ENCODE measurements at places on chromosomes 6 and 20.

GRCh38 chr20:4026093-4026601 is 10.8 kb upstream of the RNF24 start:
- DNase-seq, result peak; percentile 64

- no peak for DNase-seq
These were observed 169.7 kb downstream of the PHF3 start for GRCh38 chr6:63805345-63805744.

DNA sequence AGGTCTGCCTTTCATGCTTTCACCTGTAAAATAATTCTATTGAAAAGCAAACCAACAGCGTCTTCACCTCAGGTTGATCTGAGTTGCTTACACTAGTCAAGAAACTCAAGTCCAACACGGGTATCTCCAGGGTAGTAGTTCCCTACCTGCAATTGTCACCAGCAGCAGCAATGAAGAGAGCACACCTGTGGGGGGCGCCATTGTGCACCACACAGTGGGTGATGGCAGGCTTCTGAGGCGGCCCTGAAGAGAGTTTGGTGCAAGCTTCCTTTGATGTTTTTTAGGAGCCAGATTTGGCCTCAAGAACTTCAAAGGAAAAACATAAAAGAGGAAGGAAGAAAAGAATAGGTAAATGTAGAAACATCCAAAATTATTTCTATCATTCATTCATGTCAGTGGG is 45.1 kb downstream of the KIAA0319 start:
- DNase-seq, result peak; percentile 75

DNA sequence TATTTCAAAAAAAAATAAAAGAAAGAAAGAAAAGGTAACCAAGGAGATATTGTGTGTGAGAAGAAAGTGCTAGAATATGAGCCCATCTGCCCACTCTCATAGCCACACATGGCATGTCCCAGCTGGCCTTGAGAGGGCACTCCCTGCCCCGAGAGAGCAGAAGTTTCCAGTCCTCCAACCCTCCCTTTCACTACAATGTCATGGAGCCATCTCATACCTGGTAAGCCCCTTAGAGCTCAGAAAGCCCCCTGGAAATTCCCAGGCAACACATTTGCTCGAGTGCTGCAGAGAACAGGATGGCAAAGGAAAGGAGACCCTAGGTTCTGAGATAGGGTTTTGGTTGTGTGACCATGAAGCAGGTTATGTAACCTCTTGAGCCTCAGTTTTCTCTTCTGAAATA is 75.8 kb upstream of the RIN2 start:
- no peak for DNase-seq

- no peak for DNase-seq
These were observed 1.3 kb upstream of the HUS1B start for GRCh38 chr6:658244-658643.

DNA sequence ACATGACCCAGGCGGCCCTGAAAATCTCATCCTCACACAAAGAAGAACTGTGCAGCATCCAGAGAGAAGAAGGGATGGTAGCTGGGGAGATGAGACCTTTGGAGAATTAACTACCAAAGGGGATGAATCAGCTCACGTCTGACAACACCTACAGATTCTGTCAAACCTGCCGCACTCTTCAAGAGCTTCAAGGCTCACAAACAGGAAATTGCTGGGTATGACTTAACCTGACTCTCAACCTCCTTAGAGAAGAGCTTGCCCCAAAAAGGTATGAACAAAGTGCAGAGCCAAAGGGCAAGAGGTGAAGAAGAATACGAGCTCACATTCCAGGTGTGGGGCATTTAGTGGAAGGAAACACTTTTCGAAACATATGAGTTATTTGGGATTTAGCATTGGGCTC is 139.8 kb downstream of the BACH2 start:
- no peak for DNase-seq

DNA sequence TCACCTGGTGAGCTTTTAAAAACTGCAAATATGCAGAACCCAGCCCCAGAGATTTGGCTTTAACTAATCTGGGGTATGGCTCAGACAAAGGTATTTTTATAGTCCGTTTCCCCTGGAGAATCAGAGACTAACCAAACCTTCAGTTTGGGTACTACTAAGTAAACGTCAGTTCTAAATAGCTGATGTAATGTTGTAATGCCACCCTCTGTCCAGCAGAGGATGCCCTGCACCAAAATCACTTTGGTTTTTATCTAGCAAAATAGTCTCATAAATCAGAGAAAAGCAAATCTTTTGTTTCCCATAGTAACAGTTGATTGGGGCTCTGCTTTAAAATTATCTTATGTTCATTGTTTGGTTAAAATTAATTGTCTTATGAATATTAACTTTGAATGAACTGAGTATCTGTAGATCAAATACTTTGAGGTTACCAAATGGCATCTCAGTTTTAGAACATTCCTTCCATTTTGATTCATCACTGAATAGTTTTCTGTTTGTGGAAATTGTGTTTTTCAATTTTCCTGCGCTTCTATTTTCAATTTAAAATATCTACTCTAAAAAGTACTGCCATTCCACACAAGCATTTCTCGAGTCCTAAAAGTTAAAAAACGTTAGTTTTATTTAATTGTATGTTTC is 278.3 kb upstream of the PLCB4 start:
- DNase-seq, result peak; percentile 27

GRCh38 chr20:53547664-53548239 is 45.9 kb downstream of the ZNF217 start:
- peak; percentile 70 for DNase-seq

DNA sequence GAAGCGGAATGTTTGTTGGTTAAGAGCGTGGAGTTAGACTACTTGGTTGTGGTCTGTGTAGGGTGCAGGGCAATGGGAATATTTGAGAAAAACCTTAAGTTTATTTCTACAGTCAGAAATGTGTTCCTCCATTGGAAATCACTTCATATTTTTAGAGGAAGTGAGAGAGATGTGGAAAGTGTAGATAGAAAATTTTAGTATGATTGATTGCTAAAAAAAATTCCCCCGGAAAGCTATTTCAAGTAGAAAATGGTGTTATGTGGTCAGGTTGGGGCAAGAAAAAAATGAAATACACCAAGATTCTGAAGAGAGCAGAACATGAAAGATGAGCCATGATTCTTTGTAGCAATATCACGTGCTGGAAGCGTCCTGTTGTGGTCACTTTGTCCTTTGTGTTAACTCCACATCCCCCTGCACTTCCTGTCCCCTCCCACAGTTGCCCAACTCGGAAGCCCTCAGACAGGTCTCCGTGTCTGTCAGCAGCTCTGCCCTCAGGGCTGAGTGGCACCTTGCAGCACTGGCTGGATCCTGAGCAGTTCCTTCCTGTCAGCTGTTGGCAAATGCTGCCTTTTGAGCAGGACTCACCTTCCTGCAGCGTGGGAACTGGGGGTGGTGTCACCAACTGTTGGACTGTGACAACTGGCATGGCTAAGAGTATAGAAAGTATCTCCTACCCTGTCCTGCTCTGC is 137.5 kb upstream of the SLC24A3 start:
- DNase-seq, result no peak

DNA sequence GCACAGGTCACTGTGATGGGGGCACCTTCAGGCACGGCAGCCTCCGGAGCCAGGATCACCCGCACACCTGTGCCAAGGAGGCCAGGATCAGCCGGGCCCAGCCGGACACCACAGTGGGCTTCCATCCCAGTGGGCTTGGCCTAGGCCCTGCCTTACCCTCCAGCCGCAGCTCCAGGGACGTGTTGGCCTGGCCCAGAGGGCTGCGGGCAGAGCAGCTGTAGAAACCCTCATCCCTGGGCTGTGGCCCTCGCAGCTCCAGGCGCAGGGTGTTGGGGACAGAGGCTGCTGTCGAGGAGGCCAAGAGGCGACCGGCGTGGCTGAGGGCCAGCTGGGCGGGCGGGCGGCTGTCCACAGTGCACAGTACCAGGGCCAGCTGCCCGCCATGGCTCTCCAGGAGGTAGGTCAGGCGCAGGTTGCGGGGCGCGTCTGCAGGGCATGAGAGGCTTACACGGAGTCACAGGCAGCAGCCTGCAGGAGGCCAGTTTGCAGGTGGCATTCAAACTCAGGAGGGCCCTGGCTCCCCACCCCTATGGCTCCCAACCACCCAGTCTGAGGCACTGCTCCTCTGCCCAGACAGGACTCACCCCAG is 11.0 kb upstream of the ADAM33 start:
- peak; percentile 53 for DNase-seq

- no peak for DNase-seq
These were observed 19.2 kb downstream of the KCNG1 start for GRCh38 chr20:51003753-51004152.

DNA sequence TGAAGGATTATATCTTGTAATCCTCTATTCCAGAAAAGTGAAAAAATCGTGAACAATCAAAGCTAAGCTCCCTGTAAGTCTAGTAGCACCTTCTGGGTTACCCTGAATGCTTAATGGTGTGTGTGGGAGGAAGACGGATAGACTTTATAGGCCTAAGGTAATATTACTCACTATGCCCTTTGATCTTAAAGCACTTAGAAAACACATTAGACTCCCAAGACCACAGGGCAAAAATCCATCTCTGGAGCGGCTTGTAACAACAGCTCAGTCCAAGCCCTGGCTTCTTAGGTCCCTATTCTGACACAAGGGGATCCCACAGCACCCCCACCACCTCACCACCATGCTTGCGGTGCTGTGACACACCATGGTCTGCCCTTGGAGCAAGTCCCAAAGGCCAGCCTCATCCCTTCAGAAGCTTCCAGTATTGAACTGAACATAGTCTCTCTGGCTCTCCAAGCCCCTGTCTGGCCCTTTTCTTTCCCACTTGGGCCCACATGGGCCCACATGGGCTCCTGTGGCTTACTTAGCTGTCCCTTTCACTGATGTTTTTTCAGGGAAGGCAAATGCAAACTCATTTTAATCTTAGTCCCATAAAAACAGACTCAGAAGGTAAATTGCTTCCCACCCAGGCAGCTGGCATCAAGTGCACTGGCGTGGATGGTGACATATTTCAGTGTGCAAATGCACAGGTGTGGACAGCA is 28.3 kb downstream of the C6orf132 start:
- no peak for DNase-seq

DNA sequence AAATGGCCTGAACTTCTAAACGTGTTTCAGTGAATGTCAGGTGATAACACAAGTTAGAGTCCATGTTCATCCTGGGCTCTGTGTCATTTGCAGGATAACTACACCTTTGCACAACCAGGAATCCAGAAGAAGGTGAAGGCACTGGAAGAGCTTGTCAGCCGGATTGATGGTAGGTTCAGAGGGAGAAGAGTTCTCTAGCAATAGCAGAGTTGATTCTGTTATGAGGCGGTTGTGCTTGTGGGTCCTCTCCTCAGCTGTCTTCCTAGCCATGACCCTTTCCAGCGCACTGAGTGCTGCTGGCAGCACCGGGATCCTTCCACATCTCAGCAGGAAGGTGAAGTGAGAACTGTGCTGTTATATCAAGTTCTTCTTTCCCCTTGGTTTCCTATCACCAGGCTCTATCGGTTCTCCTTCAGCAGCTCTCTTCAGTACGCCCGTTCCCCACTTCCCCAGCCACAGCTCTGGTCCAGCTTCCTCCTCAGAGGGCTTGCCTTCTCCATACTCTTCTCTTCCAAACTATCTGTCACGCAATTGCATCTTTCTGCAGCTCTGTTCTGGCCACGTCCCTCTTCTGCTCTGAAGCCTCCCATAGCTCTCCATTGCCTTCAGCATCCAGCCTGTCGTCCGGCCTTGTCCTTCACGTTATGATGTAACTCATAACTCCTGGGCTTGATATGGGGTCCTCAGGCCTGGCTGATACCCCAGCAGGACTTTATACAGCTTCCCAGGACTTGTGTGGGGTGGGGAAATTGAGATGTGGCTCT is 39.9 kb upstream of the RNF8 start:
- DNase-seq, result no peak

GRCh38 chr6:157233686-157234085 is 89.6 kb downstream of the TMEM242 start:
- no peak for DNase-seq

- DNase-seq, result no peak
These were observed 120.6 kb downstream of the PDE7B start for GRCh38 chr6:135972150-135972549.

GRCh38 chr20:59422872-59423544 is 122.6 kb downstream of the EDN3 start:
- DNase-seq, result no peak

DNA sequence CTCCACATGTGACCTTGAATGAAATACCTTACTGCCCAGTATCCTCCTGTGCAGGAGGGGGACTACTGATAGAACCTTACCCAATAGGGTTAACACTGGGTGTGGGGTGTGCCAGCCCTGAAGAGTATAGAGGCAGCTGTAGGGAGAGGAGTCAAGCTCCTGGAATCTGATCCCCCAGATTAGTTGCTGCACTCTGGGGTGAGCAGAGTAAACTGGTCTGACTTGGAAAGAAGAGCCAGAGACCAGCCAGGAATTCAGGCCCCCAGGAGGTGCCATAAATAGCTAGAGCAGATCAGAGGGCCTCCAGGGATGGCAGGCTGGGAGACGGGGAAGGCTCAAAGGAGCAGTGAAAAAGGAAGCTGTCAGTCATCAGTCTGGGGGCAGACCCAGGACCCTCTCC is 3.5 kb upstream of the APOBEC2 start:
- no peak for DNase-seq

DNA sequence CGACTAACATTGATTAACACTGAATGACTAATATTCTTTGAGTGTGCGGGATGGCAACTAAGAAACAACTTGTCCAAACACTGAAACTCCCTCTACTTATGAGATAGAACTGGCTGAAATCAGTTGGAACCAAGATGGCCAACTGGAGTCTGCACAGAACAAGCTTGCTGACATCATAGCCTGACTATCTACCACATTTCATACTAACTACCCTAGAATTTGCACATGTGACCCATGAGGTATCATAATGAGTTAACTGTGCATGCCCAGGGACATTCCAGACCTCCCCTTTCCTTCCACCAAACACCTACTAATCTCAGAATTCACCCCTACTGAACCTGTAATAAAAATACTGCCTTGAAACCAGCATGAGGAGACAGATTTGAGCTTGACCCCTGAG is 43.2 kb downstream of the PHIP start:
- no peak for DNase-seq

GRCh38 chr6:33904050-33904746 is 100.4 kb upstream of the MLN start:
- DNase-seq, result no peak

DNA sequence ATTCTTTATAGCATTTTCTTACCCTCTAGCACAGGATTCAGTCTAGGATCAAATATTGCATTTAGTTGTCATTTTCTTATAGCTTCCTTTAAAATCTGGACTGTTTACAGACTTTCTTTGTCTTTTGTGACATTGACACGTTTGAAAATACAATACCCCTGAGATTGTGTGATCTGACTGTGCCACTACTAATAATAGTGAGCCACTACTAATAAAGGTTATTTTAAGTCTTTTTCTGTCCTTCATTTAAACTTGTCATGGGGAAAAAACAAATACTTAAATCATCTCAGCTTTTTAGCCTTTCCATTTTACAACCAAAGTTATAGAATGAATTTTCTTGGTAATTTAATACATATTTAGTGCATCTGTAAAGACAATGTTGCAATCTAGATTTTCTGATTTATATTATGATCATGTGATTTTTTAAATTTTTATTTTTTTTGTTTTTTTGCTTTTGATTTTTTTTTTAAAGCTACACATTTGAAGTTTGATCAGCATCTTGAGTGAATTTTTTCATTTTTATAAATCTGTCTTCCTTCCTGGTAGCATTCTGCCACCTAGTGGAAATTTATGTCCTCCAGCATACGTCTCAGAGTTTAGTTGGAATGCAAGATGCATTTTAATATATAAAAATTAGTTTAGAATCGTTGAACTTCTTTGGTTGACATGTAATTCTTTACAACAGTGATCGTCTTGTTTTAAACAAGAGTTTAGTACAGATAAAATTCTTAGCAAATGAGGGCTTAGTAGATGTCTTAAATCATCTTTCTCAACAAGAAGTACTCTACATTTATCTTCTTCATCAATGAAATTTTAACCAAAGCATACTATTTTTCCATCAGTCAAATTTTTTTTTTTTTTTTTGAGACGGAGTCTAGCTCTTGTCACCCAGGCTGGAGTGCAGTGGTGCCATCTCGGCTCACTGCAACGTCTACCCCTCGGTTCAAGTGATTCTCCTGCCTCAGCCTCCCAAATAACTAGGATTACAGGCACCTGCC is 119.4 kb downstream of the NCOA3 start:
- DNase-seq, result peak; percentile 33
